ENCODE measurements at places on chromosomes 12 and 14.

GRCh38 chr14:101854366-101854765 lies 92.9 kb downstream of the PPP2R5C start:
- DNase-seq: peak; percentile 81

GRCh38 chr12:9032202-9032964 lies 43.0 kb downstream of the KLRG1 start:
- peak; percentile 92 for DNase-seq

DNA sequence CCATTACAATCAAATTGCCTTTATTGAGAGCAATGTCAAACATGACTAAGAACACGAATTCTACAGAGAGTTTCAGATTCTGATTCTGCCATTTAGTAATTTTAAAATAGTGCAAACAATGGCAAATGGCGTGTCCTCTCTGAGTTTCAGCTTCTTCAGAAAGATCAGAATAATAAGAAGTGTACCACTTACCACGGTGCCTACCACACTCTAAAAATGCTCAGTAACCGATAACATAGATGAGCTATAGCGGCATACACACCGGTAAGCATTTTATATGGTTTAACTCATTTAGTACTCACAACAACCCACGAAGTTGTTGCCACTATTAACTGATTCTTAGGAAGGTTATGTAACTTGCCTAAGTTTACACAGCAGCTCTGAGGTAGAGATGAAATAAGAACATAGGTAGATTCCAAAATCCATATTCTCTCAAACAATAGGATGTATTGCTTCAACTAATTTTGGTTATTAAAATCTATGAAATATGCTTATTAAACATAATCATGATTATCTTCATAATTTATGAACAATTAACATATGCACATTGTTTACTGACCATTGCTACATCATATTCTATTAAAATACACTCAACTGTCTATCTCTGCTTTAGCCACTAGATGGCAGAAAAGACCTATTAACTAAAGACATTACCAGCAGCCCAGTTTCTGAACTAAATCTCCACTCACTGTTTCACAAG lies 38.3 kb downstream of the SLC6A15 start:
- DNase-seq: peak; percentile 40

GRCh38 chr14:22184157-22184829 lies 404.7 kb downstream of the DAD1 start:
- no peak for DNase-seq

GRCh38 chr14:55884819-55885218 lies 233.4 kb upstream of the PELI2 start:
- DNase-seq: no peak

DNA sequence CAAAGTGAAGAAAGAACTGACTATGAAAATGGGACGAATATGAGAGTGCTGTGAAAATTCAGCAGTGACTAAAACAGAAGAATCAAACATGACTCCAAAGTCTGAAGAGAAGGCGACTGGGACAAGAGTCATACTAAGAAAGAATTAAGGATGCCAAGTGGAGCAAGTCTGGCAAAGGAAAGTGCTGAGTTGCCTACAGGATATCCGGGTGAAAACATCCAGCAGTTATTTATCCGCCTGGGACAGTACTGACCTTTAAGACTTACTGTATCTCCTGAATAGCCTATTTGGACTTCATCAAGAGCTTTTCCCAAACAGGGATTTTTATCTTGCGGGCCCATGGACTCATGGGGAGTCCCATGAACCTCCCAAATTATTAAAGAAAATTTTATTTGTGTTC lies 41.1 kb downstream of the KICS2 start:
- no peak for DNase-seq

DNA sequence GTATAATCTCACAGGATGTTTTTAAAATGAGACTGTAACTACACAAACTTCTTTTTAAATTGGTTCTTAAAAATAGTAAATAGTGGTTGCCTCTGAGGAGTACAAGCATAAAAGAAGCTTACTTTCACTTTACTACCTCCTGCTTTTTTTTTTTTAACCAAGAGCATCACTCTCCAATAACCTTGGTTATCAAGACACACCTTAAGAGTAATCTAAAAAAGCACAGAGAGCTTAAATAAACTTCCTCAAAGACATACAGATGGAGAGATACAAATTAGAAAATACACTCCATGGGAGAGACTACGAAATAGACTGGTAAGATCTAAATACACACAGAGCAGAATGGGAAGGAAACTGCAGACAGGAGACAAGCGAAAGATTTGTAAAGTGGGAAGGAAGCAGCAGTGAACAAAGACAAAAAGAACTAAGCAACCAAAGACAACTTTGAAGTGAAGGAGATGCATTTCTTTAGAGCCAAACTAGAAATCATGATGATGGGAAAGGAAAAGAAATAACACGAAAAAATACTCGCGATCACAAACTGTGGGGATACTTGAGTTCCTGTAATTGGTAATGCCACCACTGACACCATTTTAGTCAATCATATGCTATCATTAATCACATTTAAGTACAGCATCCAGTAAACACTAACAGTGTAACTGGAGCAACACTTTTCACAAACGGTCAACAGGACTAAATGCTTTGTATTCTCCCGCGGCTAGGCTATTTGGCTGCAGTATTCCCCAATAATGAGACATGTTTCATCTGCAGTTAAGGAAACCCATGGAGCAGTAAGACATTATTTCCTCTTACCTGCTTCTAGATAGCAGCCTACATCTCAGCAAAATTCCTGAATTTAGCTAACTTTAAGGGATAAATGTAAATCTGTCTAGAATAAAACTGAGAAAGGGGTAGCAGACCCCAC lies 8.2 kb downstream of the SINHCAF start:
- no peak for DNase-seq

DNA sequence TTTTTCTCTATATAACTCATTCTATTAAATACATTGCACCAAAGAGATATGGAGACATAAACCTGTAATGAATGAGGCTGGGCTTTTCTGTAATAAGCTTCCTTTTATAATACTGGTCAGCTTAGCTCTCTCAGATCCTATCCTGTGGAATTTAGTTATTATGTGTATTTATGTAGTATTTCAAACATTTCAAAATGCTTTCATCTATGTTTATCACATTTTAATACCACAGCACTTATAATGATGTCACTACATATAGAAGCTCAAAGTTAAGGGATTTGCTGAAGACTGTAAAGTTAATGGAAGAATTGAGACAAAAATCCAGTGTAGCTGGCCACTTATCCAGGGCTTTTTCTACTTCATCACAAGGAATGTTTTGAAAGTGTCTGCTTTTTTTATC lies 11.4 kb downstream of the ANG start:
- no peak for DNase-seq

- DNase-seq: no peak
These were observed 33.6 kb downstream of the RPGRIP1 start for GRCh38 chr14:21313512-21313911.

- no peak for DNase-seq
These were observed 104.0 kb upstream of the ATF1 start for GRCh38 chr12:50659690-50660424.

GRCh38 chr14:101102875-101103274 lies 199.4 kb upstream of the RTL1 start:
- no peak for DNase-seq

All from suppressor macrophage (primary cell).